ENCODE measurements at places on chromosomes 13 and 19. TPM values are rescaled to one million over a fixed set of nuclear protein-coding genes. Genes with fewer than 3 reads are reported as not detected.

DNA sequence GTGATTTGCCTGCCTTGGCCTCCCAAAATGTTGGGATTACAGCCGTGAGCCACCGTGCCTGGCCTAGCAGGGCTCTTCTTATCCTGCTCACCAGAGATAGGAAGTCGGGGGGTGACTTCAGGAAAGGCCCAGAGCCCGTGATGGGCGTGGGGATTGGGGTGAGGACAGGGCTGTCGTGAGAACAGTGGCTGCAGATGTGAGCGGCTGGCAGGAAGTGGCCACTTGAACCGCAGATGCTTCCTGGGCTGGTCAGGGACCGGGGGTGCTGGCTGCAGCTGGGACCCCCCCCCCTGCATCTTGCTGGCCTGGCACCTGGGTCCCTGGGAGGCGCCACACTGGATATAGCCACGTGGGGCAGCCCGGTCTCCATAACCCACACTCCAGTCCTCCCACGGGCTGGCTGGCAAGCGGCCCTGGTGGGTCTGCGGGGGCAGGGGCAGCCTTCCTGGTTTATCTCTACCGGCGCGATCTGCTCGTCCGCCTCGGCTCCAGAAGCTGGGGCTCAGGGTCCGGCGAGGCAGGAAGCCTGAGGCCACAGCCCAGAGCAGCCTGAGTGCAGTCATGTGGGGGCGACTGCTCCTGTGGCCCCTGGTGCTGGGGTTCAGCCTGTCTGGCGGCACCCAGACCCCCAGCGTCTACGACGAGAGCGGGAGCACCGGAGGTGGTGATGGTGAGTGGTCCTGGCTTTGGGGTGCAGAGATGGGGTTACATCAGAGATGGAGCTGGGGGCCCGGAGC, at the start of gene F2RL3:
Gene F2RL3, plus strand, starts transcription at position 371 of the 737 bp plus-strand sequence. Its CDS starts 191 bp downstream, at position 562.
- peak within 1 kb of the TSS; percentile 66 for H3K27ac ChIP-seq
- H3K27me3 ChIP-seq, result no peaks in the 10 kb centered on the region
- H3K36me3 ChIP-seq, result no peaks in the 10 kb centered on the region
- peak within 1 kb of the TSS; percentile 48 for H3K4me3 ChIP-seq
- H3K4me1 ChIP-seq, result peaks cover 32% of the 10 kb centered on the region
- DNase-seq, result no peak

- no peaks in the 10 kb centered on the region for H3K4me1 ChIP-seq
- DNase-seq, result no peak
- no peak overlapping the region for H3K27ac ChIP-seq
- H3K27me3 ChIP-seq, result no peaks in the 10 kb centered on the region
These were observed 48.2 kb downstream of the PIN1 start for GRCh38 chr19:9883231-9883758.

- H3K4me1 ChIP-seq, result no peaks in the 10 kb centered on the region
- no peak for DNase-seq
- H3K27me3 ChIP-seq, result no peaks in the 10 kb centered on the region
- H3K36me3 ChIP-seq, result no peaks in the 10 kb centered on the region
These were observed 43.4 kb downstream of the C13orf42 start for GRCh38 chr13:51067706-51068105.

GRCh38 chr13:112938680-112939079, 30.3 kb upstream of the MCF2L start:
- no peak overlapping the region for H3K27ac ChIP-seq
- H3K4me1 ChIP-seq, result peaks cover 4% of the 10 kb centered on the region
- no peaks in the 10 kb centered on the region for H3K36me3 ChIP-seq
- H3K27me3 ChIP-seq, result no peaks in the 10 kb centered on the region
- no peak for DNase-seq

GRCh38 chr13:85653681-85654080, 145.5 kb downstream of the SLITRK6 start:
- no peak overlapping the region for H3K27ac ChIP-seq
- no peak overlapping the region for H3K4me3 ChIP-seq
- no peaks in the 10 kb centered on the region for H3K36me3 ChIP-seq
- no peaks in the 10 kb centered on the region for H3K27me3 ChIP-seq

The ERICH4 gene
- total RNA-seq, result not detected
